Activated CD4-positive, CD25-positive, alpha-beta regulatory T cell (primary cell): ENCODE measurements at places on chromosomes 2 and 18.

- no peak for DNase-seq
Observed at GRCh38 chr2:95349568-95350322, 52.6 kb downstream of the KCNIP3 start.

GRCh38 chr2:205189301-205189700 lies 493.0 kb upstream of the NRP2 start:
- no peak for DNase-seq

GRCh38 chr2:54605836-54606235 lies 117.6 kb upstream of the EML6 start:
- no peak for DNase-seq

GRCh38 chr2:68565858-68566257 lies 77.5 kb upstream of the PROKR1 start:
- DNase-seq, result no peak

- no peak for DNase-seq
Observed at GRCh38 chr2:196208915-196209314, 37.5 kb upstream of the STK17B start.

DNA sequence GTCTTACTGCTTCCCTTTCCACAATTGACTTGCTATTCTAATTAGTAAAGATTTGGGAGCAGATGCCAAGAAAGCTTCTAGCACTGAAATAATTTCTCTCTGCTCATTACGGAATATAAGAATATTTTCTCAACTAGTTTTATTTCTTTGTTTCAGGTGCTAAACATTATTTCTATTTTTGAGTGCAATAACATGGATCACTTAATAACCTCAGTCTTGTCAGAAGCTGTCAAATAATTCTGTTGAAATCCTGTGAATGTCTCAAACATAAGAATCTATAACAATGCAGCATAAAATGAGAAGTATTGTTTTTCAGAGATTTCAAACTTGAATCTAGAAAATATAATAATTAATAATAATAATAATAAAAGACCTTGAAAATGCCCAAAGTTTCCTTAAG lies 1221.0 kb downstream of the DSC3 start:
- DNase-seq, result no peak

GRCh38 chr2:98419977-98420725 lies 24.5 kb upstream of the INPP4A start:
- no peak for DNase-seq

DNA sequence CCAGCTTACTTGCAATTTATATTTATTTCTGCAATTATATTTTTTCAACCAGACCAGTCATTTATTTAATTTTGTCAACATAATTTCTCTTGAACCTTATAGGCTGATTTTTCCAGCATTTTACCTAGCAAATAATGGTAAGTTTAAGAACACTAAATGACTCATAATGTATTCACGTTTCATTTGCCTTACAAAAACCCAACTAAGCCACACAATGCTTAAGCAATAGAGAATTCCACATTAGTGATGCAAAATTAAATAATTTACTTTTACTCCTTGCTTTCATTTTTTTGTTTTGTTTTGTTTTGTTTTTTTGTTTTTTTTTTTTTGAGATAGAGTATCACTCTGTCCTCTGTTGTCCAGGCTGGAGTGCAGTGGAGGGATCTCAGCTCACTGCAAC lies 110.4 kb upstream of the VRK2 start:
- DNase-seq, result no peak

DNA sequence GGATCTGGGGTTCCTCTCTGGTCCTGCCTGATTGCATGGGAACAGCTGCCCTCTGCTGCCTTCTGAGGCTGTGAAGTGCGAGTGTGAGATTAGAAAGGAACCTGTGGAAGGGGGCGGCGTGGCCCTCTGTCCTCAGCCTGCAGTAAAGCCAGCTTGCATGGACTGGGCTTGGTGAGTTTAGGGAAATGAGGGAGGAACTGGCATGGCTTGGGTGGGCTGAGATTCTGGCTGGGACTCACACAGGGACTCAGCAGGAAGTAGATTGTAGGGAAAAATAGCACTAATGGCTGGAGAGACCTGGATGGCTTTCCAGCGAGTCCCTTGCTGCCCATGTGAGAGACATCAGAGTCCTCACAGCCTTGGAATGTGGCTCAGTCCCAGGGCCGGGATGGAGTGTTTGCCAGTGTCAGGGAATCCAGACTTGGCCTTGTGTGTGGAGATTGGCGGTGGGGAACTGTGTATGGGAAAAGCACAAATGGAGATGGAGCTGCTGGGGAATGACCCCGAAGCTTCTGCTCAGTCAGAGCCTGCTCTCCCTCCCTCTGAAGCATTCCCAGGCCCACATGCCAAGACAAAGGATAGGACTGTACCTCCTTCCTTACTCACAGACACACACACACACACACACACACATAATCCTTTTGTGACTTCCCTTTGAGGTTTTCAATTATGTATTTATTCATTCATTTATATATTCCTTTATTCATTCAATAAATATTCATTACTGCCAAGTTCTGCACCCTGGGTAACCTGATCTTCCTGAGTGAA lies 115.4 kb downstream of the ACAA2 start:
- no peak for DNase-seq

DNA sequence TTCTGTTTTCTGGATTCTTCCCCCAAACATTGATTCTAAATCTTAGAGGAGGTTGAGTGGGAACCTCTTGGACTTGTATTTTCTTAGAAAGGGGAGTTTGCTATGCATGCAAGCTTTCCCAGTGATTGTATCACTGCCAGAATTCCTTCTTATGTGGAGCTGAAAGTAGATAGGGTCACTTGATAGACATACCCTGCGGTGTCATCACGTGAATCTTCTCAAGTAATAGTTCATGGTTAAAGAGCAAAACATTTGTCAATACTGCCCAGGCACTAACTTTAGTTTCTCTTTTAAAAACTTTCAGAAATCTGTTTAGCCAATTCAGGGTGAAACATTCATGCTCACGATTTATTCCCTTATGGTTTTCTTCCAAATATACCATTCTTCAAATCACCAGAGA lies 6.4 kb downstream of the PMAIP1 start:
- DNase-seq, result no peak

DNA sequence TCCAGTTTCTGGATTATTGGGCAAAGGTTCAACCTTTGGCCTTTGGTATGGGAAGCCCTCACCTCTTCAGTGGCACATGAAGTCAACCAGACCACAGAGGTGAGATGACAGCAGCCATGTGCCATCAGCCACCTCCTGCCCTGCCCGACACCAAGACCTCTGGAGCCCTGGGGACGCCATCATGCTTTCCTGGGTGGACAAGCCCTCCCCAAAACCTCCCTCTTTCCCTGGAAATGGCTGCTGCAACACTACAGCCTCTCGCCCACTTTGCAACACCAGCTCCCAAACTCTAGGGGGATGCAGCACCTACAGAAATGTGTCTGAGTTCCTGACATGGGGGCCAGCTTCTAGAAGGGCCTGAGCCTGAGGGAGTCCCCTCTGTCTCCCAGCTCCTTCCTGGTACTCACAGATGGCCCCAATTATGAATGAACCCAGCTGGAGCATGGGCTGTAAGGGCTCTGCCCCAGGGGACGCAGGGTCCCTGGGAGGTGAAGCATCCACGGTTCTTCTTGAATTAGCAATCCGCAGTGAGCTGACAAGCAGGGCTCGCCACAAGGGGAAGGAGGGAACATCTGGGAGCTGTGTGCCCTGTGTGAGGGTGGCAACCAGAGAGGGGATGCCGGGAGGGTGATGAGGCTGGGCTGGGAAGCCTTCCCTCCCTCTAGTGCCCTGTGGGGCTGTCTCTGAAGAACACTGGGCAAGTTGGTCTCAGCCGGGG lies 268.5 kb upstream of the HDAC4 start:
- DNase-seq, result no peak

- no peak for DNase-seq
Observed at GRCh38 chr2:134417968-134418582, 164.2 kb downstream of the MGAT5 start.

DNA sequence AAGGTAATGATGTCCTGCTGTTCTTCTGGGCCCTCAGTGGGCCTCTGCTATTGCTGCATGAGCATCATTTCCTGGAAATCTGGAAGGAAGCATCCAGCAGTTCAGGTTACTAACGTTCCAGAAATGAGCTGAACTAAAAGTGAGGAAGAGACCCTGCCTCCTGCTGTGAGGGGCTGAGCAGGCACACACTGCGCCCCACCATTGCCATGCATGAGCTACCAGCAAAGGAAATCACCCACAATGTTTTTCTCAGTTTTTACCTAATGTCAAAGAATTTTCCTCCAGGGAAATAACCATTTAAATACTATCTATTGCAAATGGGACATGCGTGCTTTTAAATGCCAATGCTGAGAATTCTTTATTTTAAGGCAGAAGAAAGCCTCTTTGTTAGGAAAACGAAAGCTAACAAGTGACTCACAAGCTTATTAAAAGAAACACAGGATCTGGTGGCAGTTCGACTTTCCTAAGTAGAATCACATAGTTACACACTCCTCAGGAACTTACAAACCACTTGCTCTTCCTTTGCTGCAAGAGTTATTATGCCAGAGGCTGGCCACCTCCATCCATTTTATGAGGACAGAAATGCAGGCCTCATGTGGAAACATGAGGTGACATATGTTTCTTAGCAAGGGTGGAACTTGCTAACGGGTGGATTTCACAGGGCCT lies 152.6 kb upstream of the TTC39C start:
- no peak for DNase-seq
